Activated T-cell treated with anti-CD3 and anti-CD28 coated beads for 24 hours (primary cell): ENCODE measurements at places on chromosomes 1 and 21.

DNA sequence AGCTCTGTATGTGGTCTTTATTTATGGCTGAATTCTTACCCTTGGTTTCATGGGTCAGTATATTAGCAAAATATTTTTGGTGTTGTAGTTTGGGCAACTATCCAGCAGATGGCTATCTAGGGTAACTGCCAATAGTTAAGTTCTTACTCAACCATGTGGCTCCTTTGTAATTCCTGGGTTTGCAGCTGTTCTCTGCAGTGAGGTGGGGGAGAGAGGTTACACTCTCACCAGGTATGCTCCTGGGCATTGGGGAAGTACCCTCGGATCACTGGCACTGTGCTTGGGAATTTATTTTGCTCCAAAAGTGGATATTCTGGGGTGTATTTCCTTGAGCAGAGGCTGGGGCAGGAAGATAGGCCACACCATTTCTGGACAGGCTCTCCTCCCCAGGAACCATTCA lies 436.7 kb upstream of the TMPRSS15 start:
- no peak for DNase-seq

- no peak for DNase-seq
Measured at GRCh38 chr1:48617252-48617651, 145.2 kb upstream of the SPATA6 start.

DNA sequence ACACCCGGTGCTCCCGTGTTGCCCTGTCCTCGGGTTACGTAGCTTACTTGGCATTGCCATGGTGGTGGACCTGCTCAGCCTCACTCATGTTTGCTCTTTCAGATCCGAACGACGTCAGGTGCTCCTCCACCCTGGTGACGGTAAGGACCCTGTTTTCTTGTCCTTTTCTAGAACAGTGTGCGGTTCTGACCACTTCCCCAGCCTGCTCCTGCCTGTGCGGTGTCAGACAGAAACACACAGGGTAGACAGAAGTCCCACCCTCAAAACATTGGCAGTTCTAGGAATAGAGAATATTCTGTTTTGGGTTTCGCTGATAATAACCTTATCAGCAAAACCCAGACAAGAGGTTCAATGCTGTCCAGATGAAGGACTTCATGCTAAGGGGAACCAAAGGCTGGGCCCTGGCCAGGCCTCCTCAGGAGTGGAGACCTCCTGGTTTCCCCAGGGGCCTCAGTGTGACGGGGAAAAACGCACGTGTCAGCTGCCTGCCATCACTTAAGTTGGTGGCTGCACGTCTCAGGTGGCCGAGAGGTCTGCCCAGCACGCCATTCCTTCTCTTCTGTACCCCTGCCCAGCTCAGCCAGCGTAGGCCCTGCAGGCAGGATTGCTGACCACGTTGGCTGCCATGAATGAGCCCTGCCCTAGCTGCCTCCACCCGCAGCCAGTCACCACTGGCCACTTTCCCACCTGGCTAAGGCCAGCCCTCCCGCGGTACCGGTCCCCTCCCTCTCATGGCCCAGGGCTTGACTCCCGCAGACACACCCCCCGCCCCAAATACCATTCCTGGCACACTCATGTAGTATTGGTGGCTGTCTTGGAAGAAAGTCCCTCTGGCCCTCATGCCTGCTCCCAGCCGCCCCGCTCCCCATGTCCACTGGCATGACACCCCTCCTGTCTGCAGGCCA lies 33.6 kb downstream of the SLC37A1 start:
- DNase-seq: no peak

DNA sequence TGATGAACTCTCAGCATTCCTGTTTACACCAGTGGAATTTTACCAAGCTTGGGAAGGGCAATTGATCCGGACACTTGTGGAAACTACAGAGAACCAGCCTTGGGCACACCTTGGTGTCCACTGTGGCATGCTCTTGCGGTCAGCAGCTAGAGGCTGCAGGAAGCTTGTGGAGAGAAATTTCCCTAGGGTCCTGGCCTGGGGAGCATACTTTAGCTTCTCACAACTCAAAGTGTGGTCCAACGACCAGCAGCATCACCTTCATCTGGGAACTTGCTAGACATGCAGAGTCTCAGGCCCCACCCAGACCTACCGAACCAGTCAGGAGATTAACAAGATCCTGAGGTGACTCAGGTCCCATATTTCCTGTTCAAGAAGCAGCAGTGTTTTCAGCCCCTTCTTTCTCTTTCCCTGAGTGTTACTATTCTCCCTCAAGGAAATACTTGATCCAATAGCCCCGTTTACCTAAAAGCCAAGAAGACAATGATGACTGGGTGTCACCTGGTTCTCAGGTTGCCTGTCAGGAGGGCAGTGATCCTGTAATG lies 55.7 kb upstream of the KCNE2 start:
- DNase-seq: no peak

- no peak for DNase-seq
Measured at GRCh38 chr1:160125746-160126145, 10.2 kb downstream of the ATP1A2 start.

GRCh38 chr1:22104865-22105437 lies 37.9 kb downstream of the WNT4 start:
- peak; percentile 20 for DNase-seq

DNA sequence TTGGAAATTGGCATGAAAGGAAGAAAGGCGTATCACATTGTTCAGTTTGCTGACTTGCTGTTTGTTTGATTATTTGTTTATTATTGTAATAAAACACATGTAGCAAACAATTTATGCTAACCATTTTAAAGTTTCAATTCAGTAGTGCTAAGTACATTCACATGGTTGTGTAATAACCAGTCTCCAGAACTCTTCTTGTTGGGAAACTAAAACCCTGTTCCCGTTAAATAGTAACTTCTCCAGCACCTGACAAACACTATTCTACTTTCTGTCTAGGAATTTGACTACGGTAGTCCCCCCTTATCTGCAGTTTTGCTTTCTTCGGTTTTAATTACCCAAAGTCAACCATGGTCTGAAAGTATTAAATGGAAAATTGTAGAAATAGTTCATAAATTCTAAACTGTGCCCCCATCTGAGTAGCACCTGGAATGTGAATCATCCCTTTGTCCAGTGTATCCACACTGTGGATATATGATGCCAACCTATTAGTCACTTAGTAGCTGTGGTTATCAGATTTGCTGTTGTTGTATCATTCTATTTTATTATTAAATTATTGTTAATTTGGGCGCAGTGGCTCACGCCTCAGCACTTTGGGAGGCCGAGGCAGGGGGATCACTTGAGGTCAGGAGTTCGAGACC lies 5.5 kb downstream of the MORC3 start:
- DNase-seq: no peak

DNA sequence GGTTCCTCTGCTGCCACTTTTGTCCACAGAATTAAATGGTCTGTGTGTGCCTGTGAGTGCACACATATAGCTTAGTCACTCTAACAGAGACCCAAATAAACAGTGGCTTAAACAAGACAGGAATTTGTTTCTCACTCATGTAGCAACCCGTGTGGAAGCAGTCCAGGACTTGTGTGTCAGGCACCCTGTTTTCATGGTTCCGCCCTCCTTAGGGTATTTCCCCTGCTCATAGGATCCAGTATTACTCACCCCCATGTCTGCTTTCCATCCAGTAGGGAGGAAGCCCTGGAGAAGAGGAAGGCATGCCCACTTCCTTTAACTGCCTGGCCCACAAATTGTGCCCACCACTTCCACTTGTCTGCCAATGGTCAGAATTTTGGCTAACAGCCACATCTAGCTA lies 41.3 kb upstream of the TACSTD2 start:
- DNase-seq: no peak

- DNase-seq: no peak
Measured at GRCh38 chr21:14064296-14064645, 146.5 kb downstream of the LIPI start.

GRCh38 chr1:52204696-52205095 lies 62.8 kb downstream of the ZFYVE9 start:
- DNase-seq: no peak

GRCh38 chr21:45880097-45881068 lies 101.2 kb upstream of the COL6A1 start:
- DNase-seq: peak; percentile 65

GRCh38 chr1:230867903-230868735 lies at the start of gene C1orf198:
Gene C1orf198, minus strand, starts transcription at chr1:230868521. Its CDS starts 9 bp downstream, at chr1:230868512.
- DNase-seq: peak; percentile 64

DNA sequence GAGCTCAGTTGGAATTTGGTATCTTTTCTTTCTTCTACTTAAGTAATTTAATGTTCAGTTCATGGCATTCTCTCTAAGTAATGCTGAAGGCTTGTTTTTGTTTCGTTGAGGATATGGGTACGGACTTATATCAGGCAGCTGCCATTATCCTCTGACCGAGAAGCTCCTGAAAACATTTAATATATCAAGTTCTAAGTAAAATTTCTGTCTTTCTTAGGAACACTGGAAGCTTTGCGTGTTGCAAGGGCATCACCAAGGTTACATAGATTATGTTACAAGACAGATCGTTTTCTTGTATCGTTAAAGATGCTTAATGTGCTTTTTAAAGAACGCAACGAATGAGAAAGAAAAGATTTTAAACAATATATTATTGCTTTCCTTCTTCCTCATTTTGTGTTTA lies 1.0 kb upstream of the GALNT2 start:
- no peak for DNase-seq

GRCh38 chr1:41751804-41752513 lies 166.8 kb downstream of the HIVEP3 start:
- DNase-seq: no peak

GRCh38 chr1:67648582-67649326 lies 36.2 kb upstream of the GADD45A start:
- DNase-seq: no peak

- DNase-seq: peak; percentile 25
Measured at GRCh38 chr1:228378090-228378872, 28.4 kb downstream of the TRIM11 start.

DNA sequence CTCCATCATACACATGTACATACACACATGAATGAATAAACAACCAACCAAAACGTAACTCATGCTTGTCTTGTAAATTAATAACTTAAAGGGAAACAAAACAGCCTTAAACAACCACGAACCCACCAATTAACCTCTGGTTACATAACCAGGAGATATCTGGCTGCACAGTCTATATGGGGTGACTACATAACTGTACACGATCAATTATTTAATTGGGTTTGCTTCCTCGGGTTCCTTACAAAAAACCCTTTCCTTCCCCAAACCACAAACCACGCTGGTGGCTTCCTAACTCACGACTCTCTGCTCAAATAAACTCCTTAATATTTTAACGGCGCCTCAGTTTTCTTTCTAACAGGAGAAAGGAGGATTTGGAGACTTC lies 744 bp downstream of the ZNF670 start:
- DNase-seq: no peak

GRCh38 chr21:34603002-34603709 lies 11.8 kb downstream of the RCAN1 start:
- peak; percentile 46 for DNase-seq

DNA sequence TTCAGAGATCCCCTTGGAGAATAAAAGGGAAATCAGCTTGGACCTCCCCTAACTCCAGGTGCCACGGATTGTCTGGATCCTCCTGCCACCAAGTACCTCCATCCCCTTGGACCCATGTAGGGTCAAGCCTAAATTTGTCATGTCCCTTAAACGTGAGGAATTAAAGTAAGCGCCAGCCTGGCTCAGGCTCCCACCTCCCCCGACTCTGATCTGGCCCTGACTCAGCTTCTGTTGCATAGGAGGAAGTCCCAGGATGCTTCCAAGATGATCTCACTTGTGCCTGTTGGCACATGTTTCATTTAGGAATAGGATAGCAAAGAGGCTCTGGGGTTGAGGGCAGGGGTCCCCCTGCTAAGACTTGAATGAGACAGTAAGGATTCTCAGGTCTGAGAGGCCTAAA lies 231.9 kb upstream of the JUN start:
- DNase-seq: no peak

DNA sequence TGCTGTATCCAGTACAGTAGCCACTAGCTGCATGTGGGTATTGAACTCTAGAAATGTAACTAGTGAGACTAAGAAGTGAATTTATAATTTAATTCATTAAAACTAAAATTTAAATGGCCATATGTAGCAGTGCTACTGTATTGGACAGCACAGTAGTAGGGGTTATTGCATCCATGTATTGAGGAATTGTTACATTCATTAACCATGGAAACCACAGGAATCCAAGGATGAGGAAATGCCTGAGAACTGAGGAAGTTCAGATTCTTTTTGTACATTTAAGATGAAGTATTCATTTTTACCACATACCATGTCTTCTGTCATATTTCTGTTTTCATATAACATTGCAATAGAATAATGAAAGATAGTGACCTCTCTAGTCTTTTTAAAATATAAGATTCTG lies 2.6 kb downstream of the MTF2 start:
- no peak for DNase-seq

- no peak for DNase-seq
Measured at GRCh38 chr1:40780678-40781607, 2.6 kb upstream of the KCNQ4 start.

DNA sequence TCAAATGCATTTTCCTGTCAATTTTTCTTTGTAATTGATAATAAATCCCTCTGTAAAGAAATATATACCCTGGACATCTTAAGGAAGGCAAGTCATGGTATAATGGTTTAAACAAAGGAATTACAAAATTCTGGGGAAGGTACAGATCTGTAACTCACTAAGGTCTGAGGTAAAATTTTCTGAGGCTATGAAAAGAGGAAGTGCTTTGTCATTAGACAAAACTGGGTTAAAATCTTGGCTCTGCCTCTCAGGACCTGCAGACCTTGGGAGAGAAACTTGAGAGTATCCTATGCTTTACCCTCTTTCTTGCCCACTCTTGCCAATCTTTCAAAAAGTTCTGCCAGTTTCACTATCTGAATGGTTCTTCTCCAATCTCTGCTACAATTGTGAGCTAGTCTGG lies 26.8 kb upstream of the BEND5 start:
- no peak for DNase-seq
